Activated naive CD8-positive, alpha-beta T cell treated with anti-CD3 and anti-CD28 coated beads, Interleukin-2, amount 10 ng/mL, durations not matched to agents 7 days and 5 days (primary cell): ENCODE measurements at places on chromosomes 1 and 21.

GRCh38 chr21:33023574-33024200 lies 2.0 kb upstream of the OLIG2 start:
- DNase-seq: peak; percentile 33
- H3K27me3 ChIP-seq: peaks cover 86% of the 10 kb centered on the region

GRCh38 chr1:8226747-8227146 lies 91.2 kb upstream of the SLC45A1 start:
- no peak overlapping the region for H3K27ac ChIP-seq
- peaks cover 4% of the 10 kb centered on the region for H3K4me1 ChIP-seq
- H3K4me3 ChIP-seq: no peak overlapping the region
- H3K27me3 ChIP-seq: peaks cover 30% of the 10 kb centered on the region
- no peak for DNase-seq
- peaks cover 2% of the 10 kb centered on the region for H3K36me3 ChIP-seq

GRCh38 chr1:172948457-172948856 lies 102.3 kb downstream of the TNFSF18 start:
- H3K27ac ChIP-seq: no peak overlapping the region
- peaks cover 5% of the 10 kb centered on the region for H3K36me3 ChIP-seq
- H3K4me3 ChIP-seq: no peak overlapping the region
- no peaks in the 10 kb centered on the region for H3K27me3 ChIP-seq
- H3K4me1 ChIP-seq: peaks cover 28% of the 10 kb centered on the region

DNA sequence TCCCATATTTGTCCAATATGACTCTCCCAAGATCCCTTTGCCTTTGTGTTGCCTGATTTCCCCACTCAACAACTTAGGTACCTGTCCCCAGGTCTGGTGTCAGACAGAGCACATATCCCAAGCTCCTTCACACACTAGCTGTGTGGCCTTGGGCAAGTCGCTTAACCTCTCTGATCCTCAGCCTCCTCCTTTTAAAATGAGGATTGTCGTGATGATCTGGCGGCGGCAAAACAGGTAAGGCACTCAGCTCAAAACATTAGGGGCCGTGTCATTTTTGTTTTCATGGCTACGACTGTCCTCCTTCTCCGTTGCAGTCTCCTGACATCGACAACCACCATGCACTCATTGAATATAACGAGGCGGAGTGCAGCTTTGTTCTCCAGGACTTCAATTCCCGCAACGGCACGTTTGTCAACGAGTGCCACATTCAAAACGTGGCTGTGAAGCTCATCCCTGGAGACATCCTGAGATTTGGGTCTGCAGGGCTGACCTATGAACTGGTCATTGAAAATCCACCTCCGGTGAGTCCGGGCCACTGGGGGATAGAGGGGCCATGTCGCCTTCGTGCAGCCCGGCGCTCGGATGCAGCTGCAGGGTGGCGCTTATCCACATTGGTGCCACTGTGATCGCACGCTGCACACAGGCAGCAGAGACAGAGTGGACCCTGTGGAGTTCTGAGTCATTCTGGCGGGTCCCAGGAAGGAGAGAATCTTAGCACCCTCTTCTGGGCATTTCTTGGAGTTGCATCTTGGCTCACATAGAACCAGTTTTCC lies 25.2 kb downstream of the FHAD1 start:
- H3K27ac ChIP-seq: no peak overlapping the region
- H3K27me3 ChIP-seq: peaks cover 27% of the 10 kb centered on the region
- no peaks in the 10 kb centered on the region for H3K36me3 ChIP-seq
- H3K4me3 ChIP-seq: no peak overlapping the region

DNA sequence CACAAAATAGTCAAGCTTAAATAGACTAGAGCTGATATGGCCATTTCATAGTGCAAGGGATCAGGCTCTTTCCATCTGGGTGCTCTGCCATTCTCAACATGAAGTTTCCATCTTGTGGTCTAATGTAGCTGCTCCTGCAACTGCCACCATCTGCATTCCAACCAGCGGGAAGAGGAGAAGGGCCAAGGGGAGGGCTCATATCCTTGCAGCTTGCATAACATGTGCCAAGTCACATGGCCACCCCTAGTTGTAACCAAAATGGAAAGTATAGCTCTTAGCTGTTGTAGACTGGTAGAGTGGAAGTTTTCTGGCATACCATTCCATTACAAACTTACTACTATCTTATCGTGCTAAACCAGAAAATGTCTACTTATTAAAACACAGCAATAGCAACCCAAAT lies 38.9 kb upstream of the IVNS1ABP start:
- peaks cover under 1% of the 10 kb centered on the region for H3K4me1 ChIP-seq
- H3K36me3 ChIP-seq: peaks cover 27% of the 10 kb centered on the region
- no peaks in the 10 kb centered on the region for H3K27me3 ChIP-seq
- H3K27ac ChIP-seq: no peak overlapping the region
- no peak for DNase-seq
